ENCODE measurements at places on chromosomes 2 and 18. TPM values are rescaled to one million over a fixed set of nuclear protein-coding genes. Genes with fewer than 3 reads are reported as not detected.

The FBLN7 gene
- total RNA-seq, result 3.7 TPM

The IL1RN gene
- total RNA-seq, result 0.78 TPM

The NT5DC4 gene
- not detected for total RNA-seq

The KCNS3 gene
- total RNA-seq, result not detected

The MC2R gene
- total RNA-seq, result not detected

The KIF1A gene
- total RNA-seq, result 2.6 TPM

The PROKR1 gene
- 0.08 TPM for total RNA-seq

The KDSR gene
- total RNA-seq, result 66.7 TPM

The CRYGC gene
- not detected for total RNA-seq
